ENCODE measurements at places on chromosomes 6 and 20.

GRCh38 chr6:62150048-62150663 is 135.9 kb downstream of the KHDRBS2 start:
- DNase-seq, result peak; percentile 37

- peak; percentile 38 for DNase-seq
These were observed 522 bp upstream of the EPB41L1 start for GRCh38 chr20:36153736-36154699.

DNA sequence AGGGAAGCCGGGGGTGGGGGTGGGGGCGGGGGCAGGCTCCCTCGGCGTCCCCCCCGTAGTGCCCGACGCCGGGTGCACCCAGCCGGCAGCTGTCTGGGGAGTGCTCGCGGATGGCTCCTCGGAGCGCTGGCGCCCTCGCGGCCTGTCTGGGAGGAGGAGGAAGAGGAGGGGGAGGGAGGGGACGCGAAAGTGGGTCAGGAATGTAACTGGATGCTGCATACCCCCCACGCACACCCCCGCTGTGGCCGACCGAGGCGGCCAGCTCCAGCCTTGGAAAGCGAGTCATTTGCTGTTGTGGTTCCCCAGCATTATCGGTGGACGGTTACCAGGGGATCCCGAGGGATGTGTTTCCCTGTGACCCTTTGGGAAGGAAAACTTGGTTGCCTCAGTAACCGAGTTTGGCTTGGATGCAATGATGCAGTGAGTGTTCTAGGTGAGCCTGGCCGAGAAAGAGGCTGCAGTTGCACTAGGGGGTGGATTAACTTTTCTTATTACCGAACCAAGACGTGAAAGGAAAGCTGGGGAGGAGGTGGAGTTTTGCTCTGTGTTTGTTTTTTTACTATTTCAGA is 55.2 kb upstream of the RREB1 start:
- no peak for DNase-seq

GRCh38 chr6:134956676-134957075 is 6.8 kb upstream of the ALDH8A1 start:
- DNase-seq, result no peak

- DNase-seq, result no peak
These were observed 3.9 kb upstream of the TMEM244 start for GRCh38 chr6:129865013-129865412.

DNA sequence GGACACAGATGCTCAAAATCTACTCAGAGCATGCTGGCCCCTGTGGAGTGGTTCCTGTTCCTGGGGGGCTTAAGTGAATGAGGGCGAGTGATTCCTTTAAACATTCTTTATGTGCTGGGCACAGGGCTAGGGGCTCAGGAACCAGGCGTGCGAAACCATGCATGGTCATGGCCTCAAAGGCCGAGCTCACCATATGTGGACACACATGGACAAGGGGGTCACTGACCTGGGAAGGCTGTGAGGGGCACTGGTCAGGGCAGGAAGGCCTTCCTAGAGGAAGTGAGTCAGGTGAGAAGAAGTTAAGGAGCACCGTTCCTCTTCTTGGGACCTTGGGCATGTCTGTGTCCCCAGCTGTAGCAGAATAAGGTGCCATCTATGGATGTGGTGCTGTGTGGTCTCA is 74.6 kb upstream of the BHLHE23 start:
- DNase-seq, result no peak

GRCh38 chr6:25829375-25829774 is 2.5 kb downstream of the SLC17A1 start:
- DNase-seq, result no peak

DNA sequence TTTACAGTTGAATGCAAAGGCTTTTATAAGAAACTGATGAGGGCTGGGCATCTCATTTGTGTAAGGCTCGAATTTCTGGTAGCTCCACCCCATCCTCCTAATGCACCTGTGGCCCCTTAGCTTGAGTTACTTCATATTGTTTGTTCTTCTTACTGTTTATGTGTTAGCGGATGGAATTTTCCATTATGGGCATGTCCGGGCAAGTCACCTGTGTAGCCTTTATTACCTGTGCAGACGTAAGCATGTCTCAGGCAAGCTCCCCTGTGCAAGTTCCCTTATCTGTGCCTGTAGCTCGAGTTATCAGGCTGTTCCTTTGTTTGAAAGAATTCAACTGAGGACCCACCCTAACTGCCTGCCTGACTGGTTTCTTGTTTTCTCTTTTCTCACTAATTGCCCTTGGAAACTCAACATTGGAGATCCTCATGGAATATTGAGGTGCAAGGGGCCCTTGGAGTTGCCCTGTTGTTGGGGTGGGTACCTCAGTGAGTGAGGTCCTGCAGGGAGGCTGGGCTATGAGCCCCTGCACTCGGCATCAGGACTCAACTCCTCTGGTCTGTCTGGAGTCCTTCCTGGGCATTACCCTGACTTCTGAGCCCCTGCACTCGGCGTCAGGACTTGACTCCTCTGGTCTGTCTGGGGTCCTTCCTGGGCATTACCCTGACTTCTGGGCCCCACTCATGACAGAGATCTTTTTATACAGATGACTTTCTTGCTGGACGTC is 207.9 kb upstream of the SULF2 start:
- no peak for DNase-seq

- no peak for DNase-seq
These were observed 45.9 kb upstream of the NOP56 start for GRCh38 chr20:2606507-2607006.

GRCh38 chr20:26163890-26164289 is 467.2 kb upstream of the ZNF337 start:
- DNase-seq, result no peak

GRCh38 chr6:3843379-3844096 is 5.6 kb upstream of the FAM50B start:
- DNase-seq, result no peak

DNA sequence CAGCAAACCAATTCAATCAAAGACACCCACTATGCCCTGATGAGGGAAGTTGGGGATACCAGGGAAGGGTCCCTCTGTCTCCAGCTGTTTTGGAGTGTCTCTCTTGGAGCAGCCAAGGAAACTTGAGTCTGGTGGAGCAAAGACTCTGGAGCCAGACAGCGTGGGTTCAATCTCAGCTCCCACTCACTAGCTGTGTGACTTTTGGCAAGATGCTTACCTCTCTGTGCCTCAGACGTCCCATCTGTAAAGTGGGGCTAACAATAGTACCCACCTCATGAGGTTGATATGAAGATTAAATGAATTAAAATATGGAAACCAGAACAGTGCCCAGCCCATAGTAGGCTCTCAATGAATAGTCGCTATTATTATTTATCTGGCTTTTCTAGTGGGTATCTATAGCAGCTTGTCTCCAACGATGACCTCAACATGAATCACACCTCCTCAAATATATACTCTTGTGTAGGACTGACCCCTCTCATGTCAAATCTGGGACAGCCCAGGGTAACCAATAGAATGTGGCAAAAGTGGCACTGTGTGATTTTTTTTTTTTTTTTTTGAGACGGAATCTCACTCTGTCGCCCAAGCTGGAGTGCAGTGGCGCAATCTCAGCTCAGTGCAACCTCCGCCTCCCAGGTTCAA is 99.2 kb upstream of the FOXP4 start:
- DNase-seq, result no peak

GRCh38 chr6:168415098-168415992 is 25.6 kb upstream of the SMOC2 start:
- no peak for DNase-seq

GRCh38 chr20:370977-371754 is 9.4 kb upstream of the TRIB3 start:
- DNase-seq, result no peak

GRCh38 chr6:25582101-25582500 is 69.9 kb upstream of the SCGN start:
- DNase-seq, result no peak

DNA sequence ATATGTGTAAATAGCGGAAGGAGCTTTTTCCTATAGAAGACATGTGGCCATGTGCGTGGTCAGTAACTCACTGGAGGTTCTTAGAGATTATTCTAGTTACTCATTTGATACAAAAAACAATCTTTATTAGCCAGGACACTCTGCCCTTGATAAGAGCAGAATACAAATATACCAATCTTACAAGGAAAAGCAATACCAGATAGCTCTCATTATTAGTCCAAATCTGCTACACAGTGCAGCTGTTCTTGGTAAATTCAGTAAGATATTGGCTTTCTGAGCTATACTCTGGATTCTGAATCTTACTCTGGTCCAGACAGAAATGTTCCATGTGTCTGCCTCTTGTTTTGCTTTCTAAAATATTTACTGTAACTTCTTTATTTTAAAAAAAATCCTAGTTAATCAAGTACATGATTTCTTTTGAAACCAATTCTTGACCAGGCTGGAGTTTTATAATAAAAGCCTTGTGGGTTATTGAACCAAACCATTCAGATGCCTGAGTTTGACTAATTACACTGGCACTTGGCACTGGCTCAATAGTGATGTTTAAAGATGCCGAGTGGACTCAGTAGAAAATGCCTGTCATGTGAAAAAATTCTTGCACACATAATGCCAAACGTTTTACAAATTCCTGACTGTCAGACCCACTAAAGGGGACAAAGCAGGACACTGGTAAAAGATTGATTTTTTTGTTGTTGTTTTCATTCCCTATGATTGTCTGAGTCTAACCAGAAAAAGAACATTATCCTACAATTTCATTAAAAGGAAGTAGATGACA is 242.8 kb upstream of the TCF21 start:
- no peak for DNase-seq

- no peak for DNase-seq
These were observed 83.4 kb upstream of the FABP7 start for GRCh38 chr6:122696079-122696478.

- DNase-seq, result no peak
These were observed 87.2 kb downstream of the PDE7B start for GRCh38 chr6:135938576-135939207.

GRCh38 chr20:62479156-62479555 is 3.4 kb upstream of the GATA5 start:
- DNase-seq, result no peak

DNA sequence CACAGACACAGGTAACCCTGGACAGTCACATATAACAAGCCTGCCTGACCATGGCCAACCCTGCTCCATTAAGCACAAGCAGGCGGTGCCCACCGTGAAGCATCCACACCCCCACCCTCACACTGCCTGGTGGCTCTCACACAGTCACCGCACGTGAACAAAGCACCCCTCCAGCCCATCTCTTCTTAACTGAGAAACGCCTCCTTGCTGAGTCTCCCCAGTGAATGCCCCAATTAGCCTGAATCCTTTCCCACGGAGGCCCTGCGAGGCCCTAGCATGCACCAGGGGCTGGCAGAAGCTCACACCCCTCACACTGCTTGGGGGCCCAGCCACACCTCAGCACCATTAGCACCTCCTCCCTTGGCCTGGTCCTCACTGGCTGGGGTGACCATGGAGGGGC is 72.3 kb downstream of the GRM4 start:
- DNase-seq, result no peak

DNA sequence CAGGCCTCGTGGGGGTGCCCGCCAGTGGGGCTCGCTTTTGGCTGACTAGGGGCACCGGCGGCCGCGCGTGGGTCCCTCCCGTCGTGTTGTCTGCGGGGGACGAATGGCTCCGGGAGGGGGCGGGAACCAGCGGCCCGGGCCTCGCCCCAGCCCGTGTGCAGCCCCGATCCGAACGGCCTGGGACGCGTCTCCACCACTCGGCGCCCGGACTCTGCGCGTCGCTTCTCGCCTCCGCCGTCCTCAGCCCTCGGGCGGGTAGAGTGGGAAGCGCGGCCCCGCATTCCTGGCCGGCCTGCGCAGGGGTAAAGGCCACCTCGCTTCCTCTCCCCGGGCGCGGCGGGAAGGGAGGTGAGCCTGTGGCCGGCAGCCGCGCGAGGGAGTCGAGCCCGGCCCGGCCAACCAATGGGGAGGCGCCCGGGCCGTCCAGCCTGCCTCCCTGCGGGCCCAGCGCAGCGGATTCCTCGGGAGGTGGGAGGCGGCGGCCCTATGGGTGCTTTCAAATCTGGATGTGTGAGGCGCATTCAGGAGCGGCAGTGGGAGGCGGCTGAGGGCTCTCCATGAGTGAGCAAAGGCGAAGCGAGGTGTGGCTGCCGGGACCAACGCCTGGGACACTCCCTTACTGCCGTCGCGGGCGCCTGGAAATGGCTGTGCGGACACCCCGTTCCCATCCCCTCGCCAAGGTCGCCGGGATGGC is 1.1 kb upstream of the ZBTB46 start:
- peak; percentile 6 for DNase-seq

GRCh38 chr6:18293076-18293904 is 29.0 kb upstream of the DEK start:
- peak; percentile 73 for DNase-seq

DNA sequence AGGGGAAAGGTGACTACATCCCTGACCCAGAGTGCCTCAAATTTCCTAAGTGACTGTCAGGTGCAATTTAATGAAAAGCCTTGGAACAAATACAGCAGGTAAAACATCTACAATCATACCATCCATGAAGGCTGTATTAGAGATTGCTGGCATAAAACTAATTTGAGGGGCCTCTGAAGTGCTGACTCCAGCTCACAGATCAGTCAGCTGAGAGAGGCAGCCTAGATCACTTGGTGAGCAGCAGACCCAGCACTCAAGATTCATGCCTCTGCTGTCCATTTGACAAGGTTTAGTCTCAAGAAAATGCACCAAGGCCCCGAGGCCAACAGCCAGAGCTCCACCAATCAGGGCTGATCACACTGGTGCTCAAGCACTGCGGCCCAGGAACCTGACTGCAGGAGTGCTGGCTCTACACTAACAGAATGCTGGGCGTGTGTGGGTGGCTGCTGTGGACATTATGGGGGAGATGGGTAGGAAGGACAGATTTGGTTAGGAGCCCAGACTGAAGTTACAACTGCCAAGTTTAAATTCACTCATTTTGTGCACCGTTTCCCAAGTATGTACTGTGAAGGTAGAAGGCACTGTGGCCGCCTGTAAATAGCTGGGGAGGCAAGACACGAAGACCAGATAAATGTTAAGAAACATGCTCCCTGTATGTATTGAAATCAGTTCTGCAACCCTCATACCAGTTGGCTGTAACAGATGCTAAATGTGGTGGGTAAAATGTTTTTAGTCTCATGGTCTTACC is 28.2 kb downstream of the SNX5 start:
- DNase-seq, result no peak

GRCh38 chr6:28336284-28337120 is 554 bp upstream of the ZSCAN31 start:
- DNase-seq, result peak; percentile 55

DNA sequence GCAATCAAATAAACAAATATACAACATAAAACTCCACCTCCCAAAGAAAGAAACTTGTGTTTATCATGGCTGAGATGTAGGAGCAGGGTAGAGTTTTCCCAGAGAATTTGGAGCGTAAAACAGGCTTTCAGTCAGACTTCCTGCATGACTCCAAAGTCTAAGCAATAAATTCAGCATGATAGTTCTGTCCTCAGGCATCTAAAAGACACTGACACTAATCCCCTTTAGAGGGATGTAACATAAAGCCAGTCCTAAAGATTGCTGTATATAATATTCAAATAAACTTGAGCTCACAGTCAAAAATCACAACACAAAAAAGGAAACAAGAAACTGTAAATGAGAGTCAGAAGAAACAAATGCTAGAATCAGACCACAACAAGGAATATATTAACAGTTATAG is 234.4 kb downstream of the CENPW start:
- no peak for DNase-seq

GRCh38 chr6:34877259-34877658 is 10.6 kb downstream of the TAF11 start:
- DNase-seq, result no peak
